ENCODE measurements at places on chromosomes 1 and 21.

GRCh38 chr1:202965422-202965821 lies 1.6 kb downstream of the CYB5R1 start:
- DNase-seq, result no peak

DNA sequence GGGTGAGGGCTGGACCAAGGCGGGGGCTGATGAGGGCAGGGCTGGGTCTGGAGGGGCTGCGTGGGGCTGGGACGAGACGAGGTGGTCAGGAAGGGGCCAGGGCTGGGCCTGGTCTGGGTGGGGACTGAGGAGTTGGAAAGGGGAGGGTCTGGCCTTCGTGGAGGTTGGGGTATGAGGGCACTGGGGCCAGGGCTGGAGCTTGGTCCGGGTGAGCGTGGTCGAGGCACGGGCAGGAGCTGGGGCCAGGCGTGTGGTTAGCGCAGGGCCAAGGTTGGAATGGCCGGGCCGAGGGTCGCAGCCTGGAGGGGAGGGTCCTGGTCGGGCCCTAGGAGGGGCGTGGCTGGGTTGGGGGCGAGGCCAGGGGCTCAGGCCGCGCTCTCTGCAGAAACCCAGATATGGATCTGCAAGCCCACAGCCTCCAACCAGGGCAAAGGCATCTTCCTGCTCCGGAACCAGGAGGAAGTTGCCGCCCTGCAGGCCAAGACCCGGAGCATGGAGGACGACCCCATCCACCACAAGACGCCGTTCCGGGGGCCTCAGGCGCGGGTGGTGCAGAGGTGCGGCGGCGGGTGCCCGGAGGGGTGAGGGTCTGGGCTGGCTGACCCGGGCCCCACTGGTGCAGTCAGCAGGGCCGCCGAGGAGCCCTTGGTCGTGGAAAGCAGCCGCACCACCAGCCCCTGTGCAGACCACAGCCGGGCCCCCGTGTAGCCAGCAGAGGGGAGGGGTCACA lies 9.0 kb downstream of the TTLL10 start:
- no peak for DNase-seq

GRCh38 chr1:226690460-226690982 lies 48.6 kb downstream of the ITPKB start:
- no peak for DNase-seq

DNA sequence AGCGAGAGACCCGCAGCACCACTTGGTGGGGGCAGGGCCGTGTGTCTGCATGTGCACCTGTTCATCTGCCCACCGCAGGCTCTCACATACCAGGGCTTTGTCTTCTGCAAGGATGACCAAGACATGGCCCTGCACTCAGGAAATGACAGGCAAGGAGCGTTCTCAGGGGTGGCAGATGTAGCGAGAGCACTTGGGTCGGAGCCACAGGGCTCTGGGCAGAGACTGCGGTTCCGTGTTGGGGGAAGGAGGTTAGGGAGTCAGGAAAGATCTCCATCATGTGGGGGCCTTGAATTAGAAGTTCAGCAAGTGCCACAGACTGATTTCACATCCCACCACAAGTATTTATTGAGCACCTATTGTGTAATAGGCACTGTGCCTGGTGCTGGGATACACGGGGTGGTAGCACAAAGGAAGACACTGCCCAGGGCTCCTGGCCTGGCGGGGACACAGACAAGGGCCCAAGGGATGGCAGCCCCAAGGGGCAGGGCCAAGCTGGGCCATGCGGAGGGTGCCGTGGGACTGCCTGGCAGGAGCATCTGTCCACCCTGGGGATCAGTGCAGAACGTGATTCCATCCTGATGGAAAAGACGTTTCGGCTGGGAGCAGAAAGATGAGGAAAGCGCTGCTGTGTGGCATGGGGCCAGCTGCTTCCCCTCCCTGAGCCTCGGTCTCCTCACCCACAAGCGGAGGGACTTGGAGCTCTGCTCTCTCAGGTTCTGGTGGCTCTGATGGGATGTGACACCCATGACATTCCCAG lies 11.4 kb upstream of the SPSB1 start:
- DNase-seq, result peak; percentile 88

GRCh38 chr1:152626744-152627143 lies 3.8 kb upstream of the LCE3A start:
- no peak for DNase-seq

GRCh38 chr1:204634260-204634910 lies 51.2 kb downstream of the LRRN2 start:
- DNase-seq, result no peak

DNA sequence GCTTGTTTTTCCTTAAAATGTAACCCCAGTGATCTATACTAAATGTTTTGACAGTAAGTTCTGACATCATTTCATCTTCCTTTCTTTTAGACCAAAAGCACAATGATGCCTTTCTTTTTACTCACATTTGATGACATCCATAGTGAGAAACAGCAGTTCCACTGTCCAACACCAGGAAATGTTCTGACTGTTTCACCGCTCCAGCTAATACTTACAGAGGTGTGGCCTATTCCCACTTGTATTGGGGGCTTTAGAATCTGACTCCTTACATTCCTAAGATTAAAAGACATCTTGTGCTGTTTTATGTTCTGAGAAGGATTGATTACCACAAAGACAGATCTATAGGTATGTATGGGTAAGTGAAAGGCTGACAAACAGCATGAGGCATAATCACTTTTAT lies 1018.2 kb upstream of the PRMT6 start:
- DNase-seq, result no peak

DNA sequence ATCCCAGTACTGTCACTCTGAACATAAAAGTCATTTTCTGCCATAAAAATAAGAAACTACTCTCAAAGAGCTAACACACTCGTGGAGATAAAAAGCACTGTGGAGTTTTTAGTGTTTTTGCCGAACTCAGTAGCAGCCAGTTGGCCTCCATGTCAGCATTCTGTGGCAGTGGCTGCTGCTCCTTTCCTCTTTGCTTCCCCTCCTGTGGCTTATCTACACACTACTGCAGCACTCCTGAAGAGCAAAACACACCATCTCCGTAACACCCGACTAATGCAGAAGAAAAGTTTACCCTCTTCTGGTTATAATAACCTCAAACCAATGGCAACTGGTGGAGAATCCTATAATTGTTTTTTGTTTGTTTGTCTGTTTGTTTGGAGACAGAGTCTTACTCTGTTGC lies 44.9 kb downstream of the RAB3GAP2 start:
- DNase-seq, result no peak

DNA sequence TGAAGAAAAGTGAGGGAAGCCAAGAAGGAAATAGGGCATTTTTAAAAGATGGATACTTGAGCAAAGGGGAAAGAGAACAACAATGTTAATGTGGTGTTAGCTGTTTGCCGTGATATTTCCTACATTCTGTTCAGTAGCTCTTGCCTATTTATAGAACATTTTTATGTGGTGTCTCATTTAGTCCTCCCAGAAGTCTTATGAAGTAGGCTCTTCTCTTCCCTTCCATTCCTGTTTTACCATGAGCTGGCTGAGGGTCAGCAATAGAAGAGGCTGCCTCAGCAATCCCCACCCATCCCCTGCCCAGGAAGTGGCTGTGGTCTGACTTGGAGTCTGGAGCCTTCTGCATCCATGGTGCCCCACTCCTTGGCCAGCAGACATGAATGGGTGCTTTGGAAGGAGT lies 60.1 kb downstream of the KIAA0040 start:
- DNase-seq, result peak; percentile 86

GRCh38 chr1:80023358-80023757 lies 1016.8 kb upstream of the ADGRL4 start:
- DNase-seq, result peak; percentile 15

DNA sequence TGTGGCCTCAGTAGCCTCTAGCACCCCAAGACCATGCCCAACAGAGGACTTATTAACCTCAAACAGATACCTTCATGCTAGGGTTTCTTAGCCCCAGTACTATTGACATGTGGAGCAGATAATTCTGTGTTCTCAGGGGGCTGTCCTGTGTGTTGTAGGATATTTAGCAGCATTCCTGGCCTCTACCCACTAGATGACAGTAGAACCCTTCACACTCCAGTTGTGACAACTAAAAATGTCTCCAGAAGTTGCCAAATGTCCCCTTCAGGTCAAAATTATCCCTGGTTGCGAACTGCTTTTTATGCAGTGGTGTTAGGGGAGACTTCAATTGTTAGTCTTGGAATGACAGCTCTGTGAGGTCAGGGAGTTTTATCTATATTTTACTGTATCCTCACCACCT lies 8.1 kb downstream of the KAZN start:
- DNase-seq, result no peak

- no peak for DNase-seq
These were observed 461.0 kb upstream of the NFIA start for GRCh38 chr1:60621368-60621851.

- DNase-seq, result peak; percentile 28
These were observed 37.8 kb upstream of the C8B start for GRCh38 chr1:57003398-57004139.

DNA sequence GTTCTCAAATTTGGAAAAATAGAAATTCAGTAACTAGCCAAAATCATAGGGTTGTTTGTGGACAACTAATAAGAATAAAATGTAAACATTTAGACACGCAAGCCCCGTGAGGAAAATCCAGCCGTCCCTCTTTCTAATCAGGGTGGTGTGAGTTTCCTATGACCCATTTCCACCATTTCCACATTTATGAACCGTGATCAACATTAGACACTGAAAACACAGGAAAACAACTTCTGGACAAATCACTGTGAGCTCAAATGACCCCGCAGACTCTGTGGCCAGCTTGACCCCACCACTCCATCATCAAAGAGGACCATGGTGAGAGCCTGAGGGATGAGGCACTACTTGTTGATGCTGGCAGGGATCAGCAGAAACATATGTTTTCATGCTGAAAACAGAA lies 101.0 kb downstream of the SIM2 start:
- DNase-seq, result peak; percentile 36

- no peak for DNase-seq
These were observed 414.2 kb downstream of the KCNT2 start for GRCh38 chr1:196193896-196194559.

DNA sequence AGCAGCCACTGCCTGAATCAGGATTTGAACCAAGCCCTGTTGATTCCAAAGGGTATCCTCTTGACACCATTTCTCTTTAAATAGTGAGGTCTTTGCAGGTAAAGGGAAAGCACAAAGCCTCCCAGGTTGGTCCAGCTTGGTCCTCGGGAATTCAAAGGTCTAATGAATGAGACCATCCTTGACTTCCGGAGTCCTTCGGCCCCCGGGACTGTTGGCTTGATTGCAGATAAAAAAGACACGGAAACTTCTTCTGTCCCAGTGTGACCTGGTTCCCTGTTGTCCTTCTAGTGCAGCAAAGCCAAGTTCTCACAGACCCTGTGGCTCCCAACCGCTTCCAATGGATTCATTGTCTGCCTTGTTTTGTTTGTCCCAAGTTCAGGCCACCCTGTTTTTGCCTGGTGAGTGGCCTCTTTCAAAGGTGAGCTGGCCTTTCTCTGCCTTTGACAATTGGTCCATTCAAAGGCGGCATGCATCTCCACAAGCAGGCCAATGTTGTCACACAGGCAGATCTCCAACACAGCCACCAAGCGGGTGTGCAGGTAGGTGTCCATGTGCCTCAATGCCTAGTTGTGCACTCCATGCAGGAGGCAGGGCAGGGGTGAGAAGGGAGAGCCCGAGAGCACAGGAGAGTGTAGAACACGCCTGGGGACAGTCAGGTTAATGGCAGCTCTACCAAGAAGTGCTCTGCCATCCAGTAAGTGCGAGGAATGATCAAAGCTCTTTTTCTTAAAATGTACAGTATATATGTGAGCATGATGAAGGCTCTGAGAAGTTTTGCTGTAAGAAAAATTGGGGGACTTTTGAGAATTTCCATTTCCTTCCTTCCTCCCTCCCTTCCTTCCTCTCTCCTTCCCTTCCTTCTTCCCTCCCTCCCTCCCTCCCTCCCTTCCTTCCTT lies 82.1 kb upstream of the ZBTB40 start:
- no peak for DNase-seq

DNA sequence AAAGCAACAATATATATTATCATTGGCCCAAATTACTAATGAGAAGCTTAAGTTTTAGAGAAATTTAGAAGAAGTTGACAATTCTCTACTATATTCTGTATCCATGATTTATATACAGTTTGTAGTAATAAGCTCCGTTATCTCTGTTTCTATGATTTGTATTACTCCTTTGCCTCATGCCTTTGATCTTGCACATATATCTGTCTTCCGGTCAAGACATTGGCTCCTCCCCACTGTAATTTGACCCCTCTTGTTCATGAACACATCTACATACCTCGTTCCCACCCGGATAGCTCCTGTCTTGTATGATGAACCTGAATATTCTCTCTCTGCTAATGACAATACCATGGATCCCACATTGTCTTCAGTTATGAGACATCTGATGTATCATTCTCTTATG lies 581.0 kb upstream of the RGS18 start:
- no peak for DNase-seq

- no peak for DNase-seq
These were observed 23.1 kb upstream of the ADGRB2 start for GRCh38 chr1:31787261-31787660.

GRCh38 chr1:118921994-118922393 lies 66.1 kb downstream of the TBX15 start:
- no peak for DNase-seq

DNA sequence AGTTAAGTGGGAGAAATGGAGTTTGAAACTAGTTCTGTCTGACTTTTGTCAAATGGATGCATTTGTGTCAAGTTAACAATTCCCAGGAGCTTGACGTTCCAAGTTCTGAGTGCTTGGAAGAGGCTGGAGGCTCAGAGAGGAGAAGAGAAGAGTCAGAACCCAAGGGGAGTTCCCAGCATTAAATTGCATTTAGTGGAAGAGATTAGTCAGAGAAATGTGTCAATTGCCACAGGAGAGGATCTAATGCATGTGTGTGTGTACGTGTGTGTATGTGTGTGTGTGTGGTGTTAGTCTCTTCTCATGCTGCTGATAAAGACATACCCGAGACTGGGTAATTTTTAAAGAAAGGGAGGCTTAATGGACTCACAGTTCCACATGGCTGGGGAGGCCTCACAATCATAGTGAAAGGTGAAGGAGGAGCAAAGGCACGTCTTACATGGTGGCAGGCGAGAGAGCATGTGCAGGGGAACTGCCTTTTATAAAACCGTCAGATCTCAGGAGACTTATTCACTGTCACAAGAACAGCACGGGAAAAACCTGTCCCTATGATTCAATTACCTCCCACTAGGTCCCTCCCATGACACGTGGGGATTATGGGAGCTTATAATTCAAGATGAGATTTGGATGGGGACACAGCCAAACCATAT lies 101.5 kb upstream of the TMEM51 start:
- peak; percentile 14 for DNase-seq

- DNase-seq, result no peak
These were observed 21.5 kb downstream of the ADGRB2 start for GRCh38 chr1:31742462-31743212.

Data from AG10803 (cell line).